ENCODE measurements at places on chromosomes 5 and 9.

- no peak for DNase-seq
These were observed 95.2 kb downstream of the PLCXD3 start for GRCh38 chr5:41415242-41415641.

DNA sequence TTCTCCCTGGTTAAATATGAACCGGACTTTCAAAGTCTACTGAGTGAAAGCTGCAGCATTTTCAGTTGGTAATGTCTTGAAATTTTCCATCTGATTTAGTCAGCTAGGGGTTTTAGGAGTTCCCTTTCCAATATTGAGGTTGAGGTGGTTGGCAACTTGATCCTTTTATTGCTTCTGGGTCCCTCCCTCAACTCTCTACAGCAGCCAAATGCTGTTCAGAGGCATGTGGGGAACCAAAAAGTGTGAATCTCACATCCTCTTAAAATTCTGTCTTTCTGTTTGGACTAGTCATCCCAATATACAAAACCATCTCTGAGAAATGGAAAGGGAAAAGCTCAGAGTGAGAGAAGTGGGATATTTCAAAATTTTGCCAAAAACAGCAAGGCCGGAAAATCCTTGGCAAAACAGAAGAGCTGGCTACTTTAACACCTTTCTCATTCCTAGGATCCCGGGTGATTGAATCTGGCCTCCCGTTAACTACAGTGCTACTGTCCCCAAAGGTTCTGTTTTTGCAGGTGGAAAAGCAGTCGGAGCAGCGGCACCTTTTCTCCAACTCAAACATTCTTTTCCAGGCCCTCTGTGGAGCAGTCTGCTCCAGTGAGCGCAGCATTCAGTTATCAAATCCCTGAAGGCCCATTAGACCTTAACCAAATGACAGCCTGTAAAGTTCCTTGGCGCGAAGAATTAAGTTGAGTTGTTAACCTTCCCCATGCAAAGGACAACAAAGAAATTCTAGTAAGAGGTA lies 345.9 kb upstream of the NUDT12 start:
- no peak for DNase-seq

GRCh38 chr9:101470021-101470420 lies 34.4 kb upstream of the ALDOB start:
- no peak for DNase-seq

DNA sequence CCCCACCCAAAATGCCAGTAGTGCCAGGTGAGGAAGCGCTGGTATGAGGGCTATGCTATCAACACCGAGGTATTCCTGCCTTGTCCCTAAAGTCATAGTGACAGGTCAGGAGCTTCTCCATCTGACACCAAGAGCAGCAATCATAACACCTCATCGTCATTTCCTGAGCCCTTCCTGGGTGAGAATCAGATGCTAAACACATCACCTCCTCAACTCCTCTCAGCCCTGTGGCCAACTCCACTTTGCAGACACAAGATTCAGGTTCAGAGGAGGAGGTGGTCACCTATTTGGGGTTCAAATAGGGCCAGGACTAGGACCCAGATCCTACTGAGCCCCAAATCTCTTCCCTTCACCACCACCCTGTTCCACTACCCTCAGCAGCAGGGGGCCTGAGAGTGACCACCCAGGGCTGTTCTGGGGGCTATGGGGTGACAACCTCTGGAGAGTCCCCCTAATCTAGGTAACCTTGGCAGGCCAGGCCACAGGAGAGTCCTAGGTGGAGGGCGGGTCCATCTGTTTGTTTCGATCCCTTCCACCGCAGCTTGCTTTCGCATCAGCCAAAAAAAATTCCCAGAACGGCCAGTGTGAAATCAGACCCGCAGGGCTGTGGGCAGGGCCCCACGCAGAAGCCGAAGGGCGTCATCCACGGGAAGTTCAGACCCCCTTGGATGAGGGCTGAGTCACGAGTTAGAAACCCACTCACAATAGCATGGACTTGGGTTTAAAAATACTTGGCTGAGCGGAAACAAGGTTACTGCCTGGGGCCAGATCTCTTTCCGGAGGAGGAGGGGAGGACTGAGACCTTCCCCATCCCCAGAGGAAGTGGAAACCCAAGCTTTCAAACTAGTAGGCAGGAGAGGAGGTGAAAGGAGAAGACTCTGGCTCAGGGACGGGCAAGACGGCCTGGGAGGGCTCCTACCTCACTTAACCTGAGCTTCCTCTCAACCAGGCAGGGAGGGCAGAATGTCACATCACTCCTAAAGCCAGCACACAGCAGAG lies 8.7 kb downstream of the STK10 start:
- DNase-seq, result no peak

GRCh38 chr5:78601559-78602314 lies 46.8 kb downstream of the LHFPL2 start:
- DNase-seq, result no peak

GRCh38 chr5:137370096-137371071 lies 128.7 kb downstream of the SPOCK1 start:
- no peak for DNase-seq

GRCh38 chr5:55929020-55929799 lies 65.6 kb downstream of the IL6ST start:
- no peak for DNase-seq

DNA sequence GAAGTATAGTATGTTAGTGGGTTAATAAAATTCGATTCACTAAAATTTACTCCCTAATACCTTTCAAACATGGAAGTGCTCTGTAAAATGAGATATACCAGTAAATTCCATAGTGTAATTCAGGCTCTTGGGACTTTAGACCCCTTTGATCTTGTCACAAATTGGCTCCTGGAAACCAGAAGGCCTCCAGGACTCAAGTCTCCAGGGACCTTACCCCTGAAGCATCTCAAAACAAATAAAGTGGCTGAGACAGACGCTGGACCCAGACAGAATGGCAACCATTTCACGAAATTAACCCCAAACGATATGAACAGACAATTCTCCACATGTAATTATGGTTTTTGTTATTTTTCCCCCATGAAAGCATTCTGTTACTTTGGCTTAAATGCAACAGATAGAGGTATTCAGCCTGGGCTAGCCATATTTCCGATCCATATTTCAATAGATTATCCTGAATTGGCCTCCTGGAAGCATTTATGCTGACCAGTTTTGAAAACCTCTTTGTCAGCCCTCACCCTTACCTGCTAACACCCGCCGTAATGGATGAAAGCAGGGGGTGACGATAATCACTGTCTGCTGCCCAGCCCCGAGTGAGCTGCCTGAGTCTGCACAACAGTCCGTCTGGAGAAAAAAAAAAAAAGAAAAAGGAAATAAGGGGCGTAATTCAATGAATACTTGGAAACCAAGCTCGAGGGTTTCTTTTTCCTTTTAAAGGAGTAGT lies 34.1 kb upstream of the EFNA5 start:
- no peak for DNase-seq

- DNase-seq, result no peak
These were observed 1.8 kb downstream of the TCERG1 start for GRCh38 chr5:146448783-146449519.

DNA sequence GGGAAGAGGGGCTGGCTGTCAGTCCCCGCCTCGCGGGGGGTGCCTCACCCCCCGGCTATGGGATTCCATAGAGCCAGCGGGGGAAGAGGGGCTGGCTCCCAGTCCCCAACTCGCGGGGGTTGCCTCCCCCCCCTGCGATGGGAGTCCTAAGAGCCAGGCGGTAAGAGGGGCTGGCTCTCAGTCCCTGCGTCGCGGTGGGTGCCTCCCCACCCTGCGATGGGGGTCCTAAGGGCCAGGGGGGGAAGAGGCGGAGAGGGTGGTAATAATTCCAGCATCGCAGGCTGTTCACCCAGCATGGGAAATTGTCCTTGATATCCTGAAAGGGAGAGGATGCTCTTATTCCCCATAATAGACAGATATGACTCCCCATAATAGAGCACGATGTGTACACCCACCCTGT lies 9.6 kb upstream of the LCN2 start:
- DNase-seq, result no peak

GRCh38 chr5:157046041-157046440 lies 12.9 kb downstream of the HAVCR1 start:
- DNase-seq, result no peak

DNA sequence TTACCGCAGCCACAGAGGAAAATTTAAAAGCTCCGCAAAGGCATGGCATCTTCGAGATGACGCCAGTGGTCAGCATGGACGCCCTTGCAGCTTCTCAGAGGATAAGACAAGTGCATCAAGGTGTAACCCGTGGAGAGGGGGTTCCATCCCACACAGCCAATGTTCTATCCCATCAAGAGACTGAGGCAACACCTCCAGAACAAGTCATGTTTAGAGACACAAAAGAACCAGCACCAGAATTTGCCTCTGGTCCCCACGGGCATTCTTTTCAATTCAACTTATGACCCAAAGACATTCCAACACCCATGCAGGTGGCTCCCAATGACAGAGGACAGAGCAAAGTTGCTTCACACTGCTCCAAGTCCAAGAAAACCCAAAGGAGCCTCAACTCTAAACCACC lies 20.7 kb downstream of the ROR2 start:
- no peak for DNase-seq

GRCh38 chr5:31113666-31114350 lies 79.7 kb upstream of the CDH6 start:
- DNase-seq, result no peak

DNA sequence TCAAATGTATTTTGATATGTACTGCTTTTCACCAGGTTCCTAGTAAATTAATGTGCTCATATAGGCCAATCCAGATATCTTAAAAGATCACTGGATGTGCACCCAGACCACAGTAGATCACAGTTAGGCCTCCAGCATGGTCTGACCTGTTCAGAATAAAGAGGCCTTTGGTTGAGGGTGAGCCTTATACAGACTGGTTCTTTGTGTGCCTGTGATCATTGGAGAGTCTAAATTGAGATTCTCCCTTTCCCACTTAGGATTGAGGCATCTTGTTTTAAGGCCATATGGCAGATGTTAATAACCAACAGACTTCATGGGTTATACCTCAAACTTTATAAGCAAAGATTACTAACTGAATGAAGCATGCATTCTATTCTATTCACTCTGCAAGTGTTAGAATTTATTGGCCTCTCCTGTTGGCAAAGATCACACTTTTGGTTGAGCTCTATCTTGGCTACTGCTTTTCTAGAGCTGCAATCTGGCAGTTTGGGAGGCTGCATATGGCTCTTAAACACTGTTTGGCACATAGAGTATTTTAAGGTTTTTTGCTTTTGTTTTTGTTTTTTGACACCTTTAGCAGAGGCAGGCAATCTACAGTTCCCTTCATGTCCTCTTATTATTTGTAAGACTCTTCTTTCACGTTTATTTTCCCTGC lies 8.5 kb downstream of the CHSY3 start:
- DNase-seq, result no peak

DNA sequence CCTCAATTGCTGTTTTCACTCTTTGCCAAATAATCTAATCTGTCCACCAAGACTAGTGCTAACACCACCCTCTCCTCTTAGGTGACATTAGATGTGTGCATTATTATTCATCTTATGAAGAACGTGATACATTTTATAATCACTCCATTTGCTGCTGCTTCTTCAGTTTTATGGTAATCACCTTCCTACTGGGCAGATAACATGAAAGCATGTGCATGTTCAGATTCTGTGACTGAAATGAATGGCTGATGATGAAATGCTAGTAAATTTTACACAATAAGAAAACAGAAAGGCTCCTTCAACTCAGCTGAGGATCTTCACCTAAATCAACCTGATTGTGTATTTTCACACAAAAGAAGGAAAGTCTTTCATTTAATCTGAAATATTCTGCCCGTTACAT lies 577.6 kb downstream of the CSNK1G3 start:
- DNase-seq, result no peak

- no peak for DNase-seq
These were observed 120.6 kb upstream of the CCDC112 start for GRCh38 chr5:115417076-115417475.

DNA sequence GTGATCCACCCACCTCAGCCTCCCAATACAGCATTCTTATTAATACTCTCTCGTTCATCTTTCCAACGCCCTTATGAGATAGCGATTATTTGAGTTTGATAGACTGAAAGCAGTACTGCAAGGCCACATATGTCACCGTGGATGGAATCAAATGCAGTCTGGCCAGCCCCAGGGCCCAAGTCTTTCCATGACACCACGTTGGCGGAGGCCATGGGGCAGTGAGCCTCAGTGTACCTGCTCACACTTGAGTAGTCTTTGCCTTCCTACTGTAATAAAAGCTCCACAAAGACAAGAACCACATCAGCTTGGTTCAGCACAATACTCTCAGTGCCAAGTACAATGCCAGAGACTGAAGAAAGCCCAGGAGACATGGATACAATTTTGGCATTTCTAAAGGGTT lies 88.5 kb downstream of the TTLL11 start:
- no peak for DNase-seq

DNA sequence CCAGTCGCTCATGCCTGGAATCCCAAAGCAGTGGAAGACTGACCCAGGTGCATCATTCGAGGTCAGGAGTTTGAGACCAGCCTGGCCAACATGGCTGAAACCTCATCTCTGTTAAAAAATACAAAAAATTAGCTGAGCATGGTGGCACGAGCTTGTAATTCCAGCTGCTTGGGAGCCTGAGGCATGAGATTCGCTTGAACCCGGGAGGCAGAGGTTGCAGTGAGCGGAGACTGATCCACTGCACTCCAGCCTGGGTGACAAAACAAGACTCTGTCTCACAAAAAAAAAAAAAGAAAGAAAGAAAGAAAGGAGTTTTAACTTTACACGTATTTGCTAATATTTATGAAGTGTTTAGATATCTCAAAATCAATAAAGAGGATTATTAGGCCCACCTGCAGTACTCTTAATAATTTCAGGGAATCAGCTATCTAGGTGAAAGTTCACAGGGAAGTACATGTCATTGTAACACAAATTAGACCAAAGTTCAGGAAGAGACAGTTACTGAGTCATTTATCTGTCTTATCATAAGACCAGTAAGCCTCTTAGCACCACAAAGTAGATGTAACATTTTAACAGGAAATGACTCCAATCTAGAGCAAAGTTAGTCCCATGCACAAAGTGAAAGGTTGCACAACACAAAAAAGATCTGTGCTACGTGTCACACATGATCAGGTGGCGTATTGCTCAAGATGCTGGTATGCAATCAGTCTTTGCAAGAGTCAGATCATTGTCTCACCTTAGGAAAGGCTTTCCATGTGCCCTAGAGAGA lies 34.1 kb upstream of the PLIN2 start:
- no peak for DNase-seq

Data from iPS DF 19.7 (cell line).